ENCODE measurements at places on chromosomes 5 and 9.

DNA sequence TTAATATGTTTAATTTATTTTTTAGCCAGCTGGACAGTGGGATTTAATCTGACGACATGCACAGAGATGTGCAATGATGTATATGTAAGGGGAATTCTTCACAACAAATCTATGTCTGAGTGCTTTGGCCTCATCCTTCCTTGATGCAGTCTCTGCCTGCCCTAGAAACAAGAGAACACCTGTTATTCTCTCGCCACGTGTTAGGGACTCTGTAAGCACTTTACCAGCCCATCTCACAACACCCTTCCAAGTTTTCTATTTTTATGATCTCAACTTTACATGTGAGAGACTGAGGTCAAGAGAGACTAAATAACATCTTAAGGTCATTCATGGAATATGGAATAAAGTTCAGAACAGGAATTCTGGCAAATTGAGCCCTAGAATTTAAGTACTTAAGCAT is 123.0 kb upstream of the GAS1 start:
- no peak for DNase-seq

DNA sequence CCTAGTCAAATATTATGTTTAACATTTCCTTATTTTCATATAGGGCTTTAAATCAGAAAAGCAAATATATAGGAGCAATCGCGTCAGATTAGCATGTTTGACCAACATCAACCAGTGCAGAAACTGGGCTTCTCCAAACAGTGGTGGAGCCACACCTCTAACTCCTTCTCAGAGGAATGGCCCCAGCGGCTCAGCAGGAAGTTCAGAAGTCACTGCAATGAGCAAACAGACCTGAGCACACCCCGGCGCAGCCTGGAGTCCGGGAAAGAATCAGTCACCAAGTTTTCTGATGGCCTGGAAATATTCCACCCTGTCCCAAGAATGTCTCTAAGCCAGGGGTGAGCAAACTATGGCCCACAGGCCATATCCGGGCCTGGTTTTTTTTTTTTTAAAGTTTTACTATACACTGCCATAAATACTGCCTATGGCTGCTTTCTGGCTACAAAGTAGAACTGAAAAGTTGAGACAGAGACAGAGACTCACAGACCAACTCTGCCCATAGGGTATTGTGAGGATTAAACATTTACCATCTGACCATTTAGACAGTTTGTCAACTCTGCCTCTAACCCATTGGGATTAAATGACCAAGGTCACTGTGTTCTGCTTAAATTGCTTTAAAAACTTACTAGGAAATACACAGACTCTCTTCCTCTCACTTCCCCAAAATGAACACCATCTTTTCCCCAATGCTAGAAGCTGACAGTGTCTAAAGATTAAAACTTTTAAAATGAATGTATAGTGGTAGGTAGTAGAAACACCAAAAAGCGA is 5.4 kb downstream of the GOLM1 start:
- DNase-seq = peak; percentile 53

GRCh38 chr9:95024097-95024671 is 293.3 kb downstream of the FANCC start:
- no peak for DNase-seq

- peak; percentile 27 for DNase-seq
These were observed 75.4 kb upstream of the ARAP3 start for GRCh38 chr5:141757402-141757801.

- no peak for DNase-seq
These were observed 47.4 kb downstream of the ROR2 start for GRCh38 chr9:91902475-91903125.

Measured in kidney (tissue), 22 donors.